ENCODE measurements at places on chromosomes 2 and 18. TPM values are rescaled to one million over a fixed set of nuclear protein-coding genes. Genes with fewer than 3 reads are reported as not detected.

CXCR1 gene
- polyA plus RNA-seq = not detected

NPC1 gene
- 40.6 TPM for polyA plus RNA-seq

GRCh38 chr2:75389271-75389670, 171.5 kb downstream of the EVA1A start:
- DNase-seq = no peak
- H3K4me3 ChIP-seq = no peak overlapping the region
- no peaks in the 10 kb centered on the region for H3K36me3 ChIP-seq

DNA sequence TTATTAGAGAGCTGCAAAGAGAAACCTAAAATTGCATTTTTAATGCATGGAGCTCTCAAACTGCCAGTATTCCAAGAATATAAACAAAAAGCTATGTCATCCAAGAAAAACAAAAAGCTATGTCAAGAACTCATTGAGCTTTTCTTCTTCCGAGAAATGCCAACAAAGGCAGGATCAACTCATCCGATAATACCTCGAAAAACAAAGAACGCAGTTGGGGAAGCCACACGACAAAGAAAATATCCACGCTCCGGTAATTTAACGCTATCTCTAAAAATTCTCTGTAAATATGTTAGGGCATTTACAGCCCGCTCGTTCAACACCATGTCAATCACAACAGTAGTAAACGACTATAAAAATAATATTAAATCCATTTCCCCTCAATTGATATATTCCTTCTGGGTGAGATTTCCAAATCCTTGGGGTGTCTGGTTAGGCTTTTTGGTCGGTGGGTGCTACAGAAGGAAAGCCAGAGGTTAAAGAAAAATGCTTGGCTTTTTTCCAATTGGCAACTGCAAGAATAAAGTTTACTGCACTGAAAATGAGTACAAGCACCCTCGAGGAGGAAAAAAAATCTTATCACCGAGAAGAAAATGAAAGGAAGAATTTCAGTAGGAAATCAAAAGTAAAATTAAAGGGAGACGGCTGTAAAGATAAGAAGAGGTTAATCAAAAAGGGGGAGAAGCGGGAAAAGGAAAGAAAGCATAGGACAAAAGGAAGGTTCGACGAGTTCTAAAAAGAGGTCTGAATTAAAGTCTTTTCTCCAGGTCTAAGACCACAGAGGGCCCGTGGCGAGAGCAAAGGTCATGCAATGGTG, 856 bp downstream of the TIA1 start:
- no peaks in the 10 kb centered on the region for H3K36me3 ChIP-seq
- no peaks in the 10 kb centered on the region for H3K27me3 ChIP-seq
- H3K4me1 ChIP-seq = peaks cover 23% of the 10 kb centered on the region
- peak; percentile 47 for DNase-seq

DNA sequence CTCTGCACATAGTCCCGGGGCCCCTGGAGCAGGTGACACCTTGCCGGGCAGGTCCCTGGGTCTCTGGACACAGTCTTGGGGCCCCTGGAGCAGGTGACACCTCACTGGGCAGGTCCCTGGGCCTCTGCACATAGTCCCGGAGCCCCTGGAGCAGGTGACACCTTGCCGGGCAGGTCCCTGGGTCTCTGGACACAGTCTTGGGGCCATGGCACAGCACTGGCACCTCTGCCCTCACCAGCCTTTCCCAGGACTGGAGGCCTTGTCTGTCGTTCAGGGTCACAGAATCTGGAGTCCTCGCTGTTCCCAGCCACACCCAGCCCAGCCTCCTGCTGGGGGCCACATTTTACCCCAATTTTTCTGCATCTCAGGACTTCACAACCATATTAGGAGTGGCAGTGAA, 2.2 kb downstream of the TPO start:
- no peaks in the 10 kb centered on the region for H3K4me1 ChIP-seq
- DNase-seq = no peak
- no peaks in the 10 kb centered on the region for H3K36me3 ChIP-seq
- H3K4me3 ChIP-seq = no peak overlapping the region
- no peaks in the 10 kb centered on the region for H3K27me3 ChIP-seq

- no peaks in the 10 kb centered on the region for H3K27me3 ChIP-seq
- peak overlapping the region; percentile 94 for H3K4me3 ChIP-seq
- peak overlapping the region; percentile 95 for H3K27ac ChIP-seq
- H3K4me1 ChIP-seq = peaks cover 47% of the 10 kb centered on the region
- DNase-seq = peak; percentile 80
Measured at GRCh38 chr18:62526098-62527025, 3.5 kb downstream of the ZCCHC2 start.

- H3K27ac ChIP-seq = no peak overlapping the region
- no peak for DNase-seq
- no peaks in the 10 kb centered on the region for H3K4me1 ChIP-seq
- no peaks in the 10 kb centered on the region for H3K36me3 ChIP-seq
- no peak overlapping the region for H3K4me3 ChIP-seq
- H3K27me3 ChIP-seq = no peaks in the 10 kb centered on the region
Measured at GRCh38 chr18:14943486-14943885, 195.5 kb downstream of the ANKRD30B start.

GRCh38 chr2:145731467-145731866, 1211.5 kb upstream of the ZEB2 start:
- H3K27ac ChIP-seq = no peak overlapping the region
- H3K4me3 ChIP-seq = no peak overlapping the region
- no peaks in the 10 kb centered on the region for H3K27me3 ChIP-seq
- no peak for DNase-seq

- H3K36me3 ChIP-seq = no peaks in the 10 kb centered on the region
- no peaks in the 10 kb centered on the region for H3K27me3 ChIP-seq
- no peaks in the 10 kb centered on the region for H3K4me1 ChIP-seq
- no peak overlapping the region for H3K4me3 ChIP-seq
- H3K27ac ChIP-seq = no peak overlapping the region
- DNase-seq = no peak
Measured at GRCh38 chr2:236717729-236718128, 148.1 kb downstream of the ACKR3 start.

DNA sequence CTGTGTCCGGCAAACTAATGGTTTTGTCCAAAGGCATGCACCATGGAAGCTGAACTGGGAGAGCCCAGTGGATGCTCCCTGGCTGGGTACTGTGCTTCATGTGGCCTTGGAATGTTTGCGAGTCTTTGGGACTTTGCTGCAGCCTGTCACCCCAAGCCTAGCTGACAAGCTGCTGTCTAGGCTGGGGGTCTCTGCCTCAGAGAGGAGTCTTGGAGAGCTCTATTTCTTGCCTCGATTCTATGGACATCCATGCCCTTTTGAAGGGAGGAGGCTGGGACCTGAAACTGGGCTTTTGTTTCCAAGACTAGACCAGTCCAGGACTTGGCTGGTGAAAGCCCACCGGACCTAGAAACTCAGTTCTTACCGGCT, 1.7 kb downstream of the MARS2 start:
- peaks cover 22% of the 10 kb centered on the region for H3K4me1 ChIP-seq
- no peak overlapping the region for H3K27ac ChIP-seq
- H3K4me3 ChIP-seq = no peak overlapping the region
- H3K36me3 ChIP-seq = no peaks in the 10 kb centered on the region

DNA sequence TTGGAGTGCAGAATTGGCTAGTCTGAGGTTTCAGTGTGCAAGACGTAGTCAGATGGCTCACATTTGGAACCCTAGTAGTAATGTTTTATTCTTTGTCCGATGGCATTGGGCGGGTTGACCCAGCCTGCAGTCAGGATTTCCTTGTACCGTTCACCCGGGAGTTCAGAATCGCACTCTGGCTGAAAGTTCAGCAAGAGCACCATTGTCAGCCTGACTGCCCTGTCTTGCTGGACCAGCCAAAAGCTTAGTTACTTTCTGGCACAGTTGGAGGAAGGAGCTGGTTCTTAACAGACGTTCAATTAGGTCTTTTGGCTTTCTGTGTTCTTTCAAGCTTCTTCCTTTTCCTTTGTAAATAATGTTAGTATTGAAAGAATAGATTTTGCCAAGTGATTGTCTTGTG, 18.6 kb downstream of the RMC1 start:
- no peaks in the 10 kb centered on the region for H3K27me3 ChIP-seq
- H3K4me1 ChIP-seq = peaks cover 26% of the 10 kb centered on the region
- DNase-seq = peak; percentile 61
- H3K36me3 ChIP-seq = peaks cover 13% of the 10 kb centered on the region
- H3K27ac ChIP-seq = no peak overlapping the region
- no peak overlapping the region for H3K4me3 ChIP-seq

DNA sequence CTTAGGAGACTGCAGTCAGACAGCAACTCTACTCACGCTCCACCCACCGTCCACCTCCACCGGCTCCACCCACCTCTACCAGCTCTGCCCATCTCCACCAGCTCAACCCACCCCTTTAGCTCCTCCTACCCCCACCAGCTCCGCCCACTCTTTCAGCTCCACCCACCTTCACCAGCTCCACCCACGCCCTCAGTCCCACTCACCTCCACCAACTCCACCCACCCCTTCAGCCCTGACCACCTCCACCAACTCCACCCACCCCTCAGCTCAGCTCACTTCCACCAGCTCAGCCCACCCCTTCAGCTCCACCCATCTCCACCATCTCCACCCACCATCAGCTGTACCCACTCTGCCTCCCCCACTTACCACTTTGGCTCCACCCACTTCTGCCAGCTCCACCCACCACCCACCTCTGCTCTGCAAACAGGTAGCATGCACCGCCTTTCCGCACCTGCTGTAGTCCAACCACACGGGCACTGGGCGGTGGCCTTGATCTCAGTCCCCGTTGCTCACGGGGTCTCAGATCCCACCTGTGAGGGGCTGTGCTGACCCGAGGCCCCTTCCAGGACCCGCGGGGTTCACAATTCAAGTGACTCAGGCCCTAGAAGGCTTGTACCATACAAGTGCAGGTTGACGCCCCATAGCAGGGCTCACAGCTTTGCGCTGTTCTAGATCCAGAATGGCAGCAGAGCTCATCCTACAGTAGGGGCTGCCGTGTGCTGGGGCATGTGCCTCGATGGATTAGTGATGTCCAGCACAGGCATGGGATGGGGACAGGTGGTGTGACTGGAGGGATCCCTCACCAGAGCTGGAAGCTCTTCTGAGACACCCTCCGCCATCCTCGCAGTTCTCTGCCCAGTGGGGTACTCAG, 77.2 kb upstream of the OTOS start:
- H3K27me3 ChIP-seq = no peaks in the 10 kb centered on the region
- H3K27ac ChIP-seq = no peak overlapping the region
- no peaks in the 10 kb centered on the region for H3K4me1 ChIP-seq
- DNase-seq = no peak
- no peak overlapping the region for H3K4me3 ChIP-seq

Data from endothelial cell of umbilical vein (primary cell).